ENCODE measurements at places on chromosomes 4 and X. TPM values are rescaled to one million over a fixed set of nuclear protein-coding genes. Genes with fewer than 3 reads are reported as not detected.
A peak's percentile ranks its signal among the peaks of the same experiment; 100 is the strongest.

SYP gene
- total RNA-seq = 4.4 TPM

AFF2 gene
- total RNA-seq = 0.41 TPM

CXCL3 gene
- 0.73 TPM for total RNA-seq

ADGRA3 gene
- 27.4 TPM for total RNA-seq

SPANXC gene
- total RNA-seq = not detected

CENPE gene
- 0.73 TPM for total RNA-seq

STPG2 gene
- total RNA-seq = 0.41 TPM

NELFA gene
- total RNA-seq = 21.3 TPM

ADGRG4 gene
- not detected for total RNA-seq

DNA sequence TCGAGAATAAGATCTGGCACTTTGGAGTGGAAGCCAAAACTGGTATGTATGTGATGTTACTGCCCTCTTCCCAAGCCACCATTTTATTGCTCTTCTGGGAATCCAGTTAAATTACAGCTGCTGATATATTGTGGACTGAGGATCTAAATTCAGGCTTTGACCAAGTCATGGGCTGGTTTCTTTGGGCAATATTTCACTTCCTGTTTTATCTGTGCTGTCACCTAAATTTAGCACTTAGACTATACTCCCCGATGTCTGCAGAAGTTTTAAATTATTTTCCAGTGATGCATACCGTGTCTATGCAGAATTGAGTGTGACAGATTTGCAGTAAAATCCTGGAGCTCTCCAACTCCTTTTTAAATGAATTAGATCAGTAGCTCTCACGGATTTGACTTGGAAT lies 100.0 kb downstream of the TEX13A start:
- DNase-seq = no peak

DNA sequence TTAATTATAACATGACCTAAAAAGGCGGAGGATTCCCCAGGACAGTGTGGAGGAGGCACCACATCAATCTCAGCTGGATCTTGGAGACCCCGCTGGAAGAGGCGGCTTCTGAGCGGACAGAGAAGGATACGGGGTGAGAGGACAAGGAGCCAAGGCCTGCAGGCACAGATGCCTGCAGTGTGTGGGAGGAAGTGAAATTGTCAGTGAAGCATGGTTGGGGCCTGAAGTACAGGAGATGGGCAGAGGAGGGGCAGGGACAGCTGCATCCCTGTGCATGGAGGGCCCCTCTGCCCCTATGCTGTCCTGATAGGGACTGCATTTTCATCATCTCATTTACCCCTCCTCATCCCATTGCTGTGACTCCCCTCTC lies 1.7 kb upstream of the SLC2A9 start:
- DNase-seq = no peak

GRCh38 chr4:27928761-27929540 lies 1068.3 kb downstream of the STIM2 start:
- DNase-seq = no peak

DNA sequence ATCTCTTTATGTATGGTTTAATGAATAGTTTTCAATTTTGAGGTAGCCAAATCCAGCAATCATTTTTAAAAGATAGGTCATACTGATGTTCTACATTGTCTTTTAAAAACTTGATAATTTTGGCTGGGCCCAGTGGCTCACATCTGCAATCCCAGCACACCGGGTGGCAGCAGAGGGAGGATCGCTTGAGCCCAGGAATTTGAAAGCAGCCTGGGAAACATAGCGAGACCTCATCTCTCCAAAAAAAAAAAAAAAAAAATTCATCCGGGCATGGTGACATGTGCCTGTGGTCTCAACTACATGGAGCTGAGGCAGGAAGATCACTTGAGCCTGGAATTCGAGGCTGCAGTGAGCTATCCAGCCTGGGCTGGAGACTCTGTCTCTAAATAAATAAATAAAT lies 419.8 kb downstream of the GALNTL6 start:
- DNase-seq = no peak

- DNase-seq = peak; percentile 58
Observed at GRCh38 chr4:1232661-1233621, 16.0 kb downstream of the CTBP1 start.

DNA sequence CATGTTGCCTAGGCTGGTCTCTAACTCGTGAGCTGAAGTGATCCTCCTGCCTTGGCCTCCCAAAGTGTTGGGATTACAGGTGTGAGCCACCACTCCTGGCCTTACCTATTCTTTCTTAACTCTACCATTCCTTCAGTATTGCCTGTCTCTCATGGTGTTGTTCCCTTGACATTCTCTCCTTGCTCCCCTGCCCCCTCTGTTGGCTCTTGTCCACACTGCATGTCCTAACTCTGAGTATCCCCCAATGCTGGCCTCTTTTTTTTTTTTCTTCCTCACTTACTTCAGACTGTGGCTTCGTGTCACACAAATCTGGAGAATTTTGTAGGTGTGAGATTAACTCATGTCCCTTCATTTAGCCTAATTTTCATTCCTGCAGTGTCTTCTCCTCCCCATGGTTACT lies 22.9 kb upstream of the FRMPD4 start:
- DNase-seq = no peak

DNA sequence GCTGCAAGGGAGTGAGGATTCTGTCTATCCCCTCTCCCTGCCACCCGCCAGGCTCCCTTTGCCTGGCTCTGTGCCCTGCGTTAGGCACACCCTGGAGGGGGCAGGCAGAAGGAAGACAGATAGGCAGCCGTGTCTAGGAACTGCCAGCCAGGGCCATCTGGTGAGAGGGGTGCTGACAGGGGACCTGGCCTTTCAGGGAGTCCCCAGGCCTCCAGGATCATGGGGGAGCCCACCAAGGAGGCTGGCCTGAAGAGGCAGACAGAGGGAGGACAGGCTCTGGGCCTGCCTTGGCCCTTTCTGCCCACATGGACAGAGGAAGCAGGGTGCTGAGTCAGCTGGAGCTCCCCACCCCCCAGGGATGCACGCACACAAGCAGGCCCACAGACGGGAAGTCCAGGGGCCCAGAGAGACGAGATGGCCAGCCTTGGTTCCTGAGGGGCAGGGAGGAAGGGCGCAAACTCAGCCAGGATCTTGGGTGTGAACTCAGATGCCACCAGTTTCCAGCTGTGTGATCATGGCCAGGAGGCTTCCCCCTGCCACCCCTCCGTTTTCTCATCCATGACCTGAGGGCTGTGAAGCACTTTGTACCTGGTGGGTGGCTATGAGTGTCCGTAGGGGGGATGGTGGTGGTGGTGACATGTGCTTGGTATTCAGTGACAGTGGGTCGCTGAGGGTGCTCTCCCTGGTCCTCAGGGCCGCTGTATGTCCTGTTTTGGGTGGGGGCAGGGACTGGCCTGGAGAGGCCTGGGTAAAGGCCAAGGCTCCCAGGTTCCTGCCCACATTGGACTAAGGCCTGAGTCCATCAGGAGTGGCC lies 1.8 kb downstream of the SH3BP2 start:
- peak; percentile 68 for DNase-seq

- DNase-seq = no peak
Observed at GRCh38 chr4:151540728-151541388, 131.9 kb downstream of the FHIP1A start.

DNA sequence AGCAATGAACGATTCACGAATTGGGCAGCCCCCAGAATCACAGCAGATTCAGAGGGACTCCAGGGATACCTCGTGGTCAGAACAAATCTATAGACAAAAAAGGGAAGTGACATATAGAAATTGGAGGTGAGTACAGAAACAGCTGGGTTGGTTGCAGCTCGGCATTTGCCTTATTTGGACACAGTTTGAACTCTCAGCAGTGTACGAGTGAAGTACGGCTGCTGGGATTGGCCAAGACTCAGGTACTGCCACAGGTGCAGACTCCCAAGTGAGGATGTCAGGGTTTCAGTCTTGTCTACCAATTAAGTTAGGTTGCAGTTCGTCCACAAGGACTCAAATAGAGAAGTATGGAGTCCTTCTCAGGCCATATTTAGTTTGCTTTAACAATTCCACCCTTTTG lies 28.2 kb downstream of the HTT-AS start:
- no peak for DNase-seq

DNA sequence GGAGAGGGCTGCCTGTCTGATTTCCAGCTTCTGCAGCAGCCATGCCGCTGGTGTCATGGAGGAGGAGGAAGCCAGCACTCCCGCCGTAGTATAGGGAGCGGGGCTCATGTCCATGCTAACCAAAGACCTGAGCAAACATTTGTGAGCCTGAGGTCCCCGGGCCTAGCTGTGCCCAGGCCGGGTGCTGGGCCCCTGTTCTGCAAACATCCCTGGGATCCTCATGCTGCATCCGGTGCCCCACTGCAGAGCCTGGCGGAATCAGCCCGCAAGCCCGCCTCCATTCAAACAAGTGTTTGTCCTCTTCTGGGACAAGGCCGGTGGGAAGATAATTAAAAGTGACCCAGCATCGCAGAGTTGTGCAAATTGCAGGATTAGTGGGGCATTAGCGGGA lies 106.3 kb downstream of the SORCS2 start:
- DNase-seq = no peak

GRCh38 chrX:10989386-10989785 lies 121.7 kb upstream of the HCCS start:
- DNase-seq = no peak

DNA sequence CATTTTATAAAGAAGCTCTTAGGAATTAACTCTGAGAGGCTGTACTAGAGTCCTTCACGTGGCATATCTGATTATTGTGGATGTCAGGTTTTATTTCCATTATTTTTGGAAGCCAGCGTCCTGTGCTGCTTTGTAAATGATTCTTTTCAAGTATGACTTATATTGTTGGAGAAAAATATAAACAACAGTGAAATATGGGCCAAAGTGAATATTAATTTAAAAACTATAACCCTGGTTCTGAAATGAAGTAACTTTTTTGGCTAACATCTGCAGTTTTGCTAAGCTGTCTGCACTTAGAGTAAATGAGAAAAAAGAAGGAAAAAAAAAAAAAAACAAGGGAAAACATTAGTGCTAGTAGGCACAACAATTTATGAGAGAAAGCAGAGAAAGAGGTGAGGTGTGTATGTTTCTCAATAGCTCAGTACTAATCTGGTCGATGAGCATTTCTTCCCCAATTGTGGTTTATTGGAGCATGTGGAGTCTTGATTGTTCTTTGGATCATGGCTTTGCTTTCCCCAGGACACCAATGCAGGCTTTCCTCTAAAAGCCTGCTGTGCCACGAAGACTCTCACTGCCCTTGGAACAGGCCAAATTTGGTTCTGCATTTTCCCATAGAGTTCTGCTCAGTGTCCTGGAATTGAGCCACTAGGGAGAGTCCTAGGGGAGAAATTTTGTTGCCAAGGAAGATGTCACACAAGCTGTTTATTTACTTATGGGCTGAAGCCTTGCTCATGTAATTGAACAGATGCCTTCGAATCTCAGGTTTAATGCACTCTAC lies 273.3 kb downstream of the DKK2 start:
- no peak for DNase-seq

DNA sequence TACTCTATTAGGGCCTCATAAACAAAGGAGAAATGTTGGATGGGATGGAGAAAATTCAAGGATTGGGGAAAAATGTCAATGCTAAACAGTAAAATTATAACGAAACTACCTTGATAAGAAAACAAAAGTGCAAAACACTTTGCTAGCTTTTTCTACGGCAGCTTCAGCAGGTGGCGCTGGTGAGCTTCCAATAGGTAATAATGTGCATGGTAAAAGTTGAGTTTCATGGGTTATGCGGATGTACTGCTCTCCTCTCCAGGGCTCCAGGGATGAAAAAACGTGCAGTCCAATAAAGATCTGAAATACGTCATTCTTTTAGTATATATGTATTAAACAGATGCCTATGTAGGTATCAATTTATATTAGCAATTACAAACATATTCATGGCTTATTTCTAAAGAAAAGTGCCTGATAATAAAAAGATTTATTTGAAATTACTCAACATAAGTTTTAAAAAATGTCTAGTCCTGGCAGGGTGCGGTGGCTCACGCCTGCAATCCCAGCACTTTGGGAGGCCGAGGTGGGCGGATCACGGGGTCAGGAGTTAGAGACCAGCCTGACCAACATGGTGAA lies 239.6 kb downstream of the GRXCR1 start:
- DNase-seq = peak; percentile 63

GRCh38 chrX:133923113-133923512 lies 62.3 kb downstream of the GPC3 start:
- no peak for DNase-seq

DNA sequence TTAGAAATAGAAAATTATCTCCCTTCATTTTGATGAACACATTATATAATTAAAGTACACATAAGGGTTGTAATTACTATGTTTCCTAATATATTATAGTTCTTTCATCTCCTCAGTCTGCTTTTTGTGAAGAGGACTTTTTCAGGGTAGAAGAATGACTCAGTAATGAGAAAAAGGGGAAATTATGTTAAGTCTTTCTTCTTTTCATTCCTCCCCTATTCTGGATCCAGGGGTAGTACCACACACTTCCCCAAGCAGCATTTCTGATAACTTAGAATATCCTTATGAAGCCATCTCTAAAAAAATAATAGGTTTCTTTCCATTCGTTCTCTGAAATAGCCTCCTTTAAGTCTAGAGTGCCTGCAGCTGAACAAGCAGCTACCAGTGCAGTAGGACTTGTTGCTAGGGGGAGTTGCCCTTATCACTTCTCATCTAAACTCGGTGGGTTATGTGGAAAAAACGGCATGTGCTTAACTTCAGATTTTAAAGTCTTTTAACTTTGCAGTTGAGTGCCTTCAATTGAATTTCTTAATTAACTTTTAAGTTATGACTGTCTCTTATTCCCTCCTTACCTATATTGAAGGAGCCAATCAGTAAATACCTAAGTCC lies 184.8 kb downstream of the ARHGAP24 start:
- DNase-seq = no peak

GRCh38 chr4:113758372-113758771 lies 3.2 kb downstream of the CAMK2D start:
- no peak for DNase-seq

DNA sequence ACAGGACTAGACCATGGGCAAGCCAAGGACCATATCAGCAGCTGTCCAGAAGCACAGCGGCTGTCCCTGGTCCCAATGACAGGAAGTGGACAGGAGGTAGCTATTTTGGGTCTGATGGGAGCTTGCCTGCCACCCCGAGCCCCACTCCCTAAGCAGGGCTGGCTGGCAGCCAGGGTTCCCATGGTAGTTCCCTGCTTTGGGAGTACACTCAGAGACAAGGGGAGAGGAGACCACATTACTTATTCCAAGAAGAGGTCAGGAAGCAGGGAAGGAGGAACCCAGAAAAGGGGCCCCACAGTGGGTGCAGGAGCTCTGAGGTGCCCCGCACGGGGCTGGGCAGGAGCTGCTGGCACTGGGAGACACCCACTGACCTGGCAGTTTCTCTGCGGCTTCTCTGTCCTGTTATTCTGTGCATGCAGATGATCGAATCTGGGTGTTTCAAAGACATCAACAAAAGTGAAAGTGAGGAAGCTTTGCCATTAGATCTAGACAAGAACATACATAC lies 36.3 kb downstream of the HTT-AS start:
- no peak for DNase-seq

Measured in pancreas (tissue), 10 donors.